Glomerular endothelial cell (primary cell): ENCODE measurements at places on chromosomes 5 and 9. TPM values are rescaled to one million over a fixed set of nuclear protein-coding genes. Genes with fewer than 3 reads are reported as not detected.

GRCh38 chr5:112121258-112121657 lies 297.8 kb downstream of the EPB41L4A start:
- no peak for DNase-seq

FOXI1 gene
- not detected in 2 replicates for total RNA-seq

- no peak for DNase-seq
These were observed 5.1 kb upstream of the ARSI start for GRCh38 chr5:150307617-150308426.

C5orf58 gene
- not detected in 2 replicates for total RNA-seq

DNA sequence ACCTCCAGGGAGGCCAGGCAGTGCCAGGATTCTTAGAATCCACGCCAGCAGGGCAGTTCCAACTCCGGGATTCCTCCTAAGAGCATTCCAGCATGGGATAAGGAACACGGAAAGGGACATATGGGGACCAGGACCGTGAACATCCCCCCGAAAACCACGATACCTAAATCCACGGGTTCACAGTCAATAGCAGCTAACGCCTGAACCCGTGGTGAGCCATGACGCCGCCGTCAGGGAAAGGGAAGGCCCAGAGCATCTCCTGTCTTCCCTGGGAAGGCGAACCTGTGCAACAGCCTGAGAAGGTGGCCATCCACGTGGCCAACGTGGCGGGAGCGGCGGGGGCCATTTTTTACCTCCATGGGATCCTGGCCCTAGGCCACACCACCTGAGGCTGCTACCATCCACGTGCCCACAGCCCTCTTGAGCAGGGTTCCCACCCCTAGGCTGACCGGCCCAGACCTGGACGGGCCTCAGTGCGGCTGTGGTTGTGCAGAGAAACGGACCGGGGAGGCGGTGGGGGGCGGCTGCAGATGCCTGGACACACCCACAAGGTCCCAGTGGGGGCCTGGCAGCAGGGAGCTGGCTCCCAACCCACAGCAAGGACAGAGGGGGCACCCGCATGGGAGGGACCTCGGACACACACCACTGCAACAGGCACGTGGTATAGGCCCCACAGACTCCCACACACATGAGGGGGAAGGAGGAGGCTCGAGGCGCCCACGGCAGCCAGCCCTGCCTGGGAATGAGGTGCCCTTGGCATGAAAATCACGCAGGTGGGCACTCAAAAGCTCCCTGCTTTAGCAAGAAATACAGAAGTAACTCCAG lies 42.8 kb downstream of the SLC12A7 start:
- DNase-seq: no peak

GRCh38 chr9:93200989-93201334 lies 17.0 kb downstream of the WNK2 start:
- DNase-seq: no peak

DNA sequence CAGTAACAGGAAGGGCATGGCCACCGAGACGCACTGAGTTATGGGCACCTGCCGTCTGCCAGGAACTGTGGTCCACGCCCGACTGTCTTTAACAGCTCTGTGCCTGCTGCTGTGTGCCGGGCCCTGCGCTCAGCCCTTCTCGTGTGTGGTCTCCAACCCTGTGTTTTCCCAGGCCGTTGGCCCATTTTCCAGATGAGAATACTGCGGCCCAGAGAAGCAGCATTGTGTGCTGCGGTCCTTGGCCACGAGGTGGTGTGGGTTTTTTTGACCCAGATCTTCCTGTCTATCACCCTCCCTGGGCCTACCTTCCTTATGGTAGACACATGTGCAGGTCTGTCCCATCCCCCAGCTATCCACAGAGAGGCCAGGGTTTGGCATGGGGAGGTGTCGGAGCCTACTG lies 47.0 kb downstream of the RXRA start:
- no peak for DNase-seq

- DNase-seq: no peak
These were observed 96.0 kb upstream of the SLC12A2 start for GRCh38 chr5:127987354-127988145.

GRCh38 chr9:126851286-126851880 lies 9.1 kb upstream of the ZBTB34 start:
- no peak for DNase-seq

- DNase-seq: no peak
These were observed 30.4 kb downstream of the ACO1 start for GRCh38 chr9:32414856-32415255.

ATOSB gene
- 54.5 and 89.8 TPM in 2 replicates for total RNA-seq

- DNase-seq: no peak
These were observed 55.6 kb upstream of the KCNIP1 start for GRCh38 chr5:170448221-170448620.

DNA sequence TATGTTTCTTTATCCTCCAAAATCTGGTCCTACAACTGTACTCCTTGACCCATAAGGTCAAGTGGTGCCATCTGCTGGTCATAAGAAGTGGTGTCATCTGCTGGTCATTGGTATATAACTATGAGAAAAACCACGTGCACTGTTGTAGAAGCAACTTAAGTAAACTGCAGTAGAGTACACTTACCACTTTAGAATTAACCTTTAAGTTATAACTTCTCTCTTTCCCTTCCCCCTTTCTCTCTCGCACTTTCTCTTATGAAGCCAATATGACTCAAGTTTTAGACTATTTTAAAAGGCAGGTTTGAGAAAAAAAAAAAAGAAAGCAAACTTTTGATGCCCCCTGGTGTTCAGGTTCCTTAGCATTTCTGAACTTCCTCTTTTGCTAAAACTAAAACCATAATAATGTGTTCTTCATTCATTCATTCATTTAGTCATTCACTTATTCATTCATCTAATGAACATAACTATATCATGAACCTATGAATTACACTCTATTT lies 12.8 kb upstream of the MTAP start:
- DNase-seq: no peak
